Liver (tissue), 10 donors: ENCODE measurements at places on chromosomes 1 and 21.

GRCh38 chr1:87603626-87604025 lies 274.9 kb downstream of the LMO4 start:
- no peak for DNase-seq

- DNase-seq: no peak
Observed at GRCh38 chr1:55463814-55464475, 248.8 kb upstream of the USP24 start.

DNA sequence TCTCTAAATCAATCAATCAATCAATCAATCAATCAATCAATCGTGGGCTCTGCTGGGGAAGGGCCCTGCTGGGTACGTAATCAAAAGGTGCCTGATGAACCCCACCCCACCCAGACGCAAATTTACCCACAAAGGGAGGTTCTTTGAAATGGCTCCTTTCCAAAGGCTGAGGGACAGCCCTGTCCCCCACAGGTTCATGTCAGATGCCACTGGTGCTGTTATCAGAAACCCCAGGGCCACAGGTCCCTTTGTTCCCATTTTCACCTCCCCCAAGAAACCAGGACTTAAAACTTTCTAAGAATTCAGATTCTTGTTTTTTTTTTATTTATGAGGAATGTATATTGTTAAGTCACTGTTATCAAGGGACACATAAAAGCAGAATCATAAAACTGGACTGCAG lies 14.2 kb downstream of the CHRNB2 start:
- no peak for DNase-seq

DNA sequence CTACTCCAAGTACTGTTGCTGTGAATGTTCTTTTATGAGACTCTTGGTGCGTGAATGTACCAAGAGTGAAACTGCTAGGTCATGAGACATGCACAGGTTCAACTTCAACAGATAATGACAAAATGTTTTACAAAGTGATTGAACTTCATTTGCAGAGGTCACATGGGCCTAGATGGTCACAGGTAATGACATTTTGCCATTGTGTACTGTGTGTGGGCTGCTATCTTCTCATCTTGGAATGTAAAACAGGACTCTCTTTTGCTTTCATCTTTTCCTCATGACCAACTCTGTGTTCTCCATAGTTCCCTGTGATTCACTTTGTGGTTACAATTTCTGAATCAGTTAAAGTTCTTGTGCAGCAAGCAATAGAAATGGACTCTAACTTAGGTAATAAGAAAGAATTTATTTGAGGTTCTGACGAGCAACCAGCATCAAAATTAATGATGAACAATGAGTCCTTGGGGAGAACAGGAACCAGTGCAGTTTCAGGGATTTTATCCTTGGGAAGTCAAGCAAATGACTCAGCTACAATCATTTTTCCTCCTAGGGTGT lies 16.2 kb upstream of the TSNAX start:
- DNase-seq: no peak

DNA sequence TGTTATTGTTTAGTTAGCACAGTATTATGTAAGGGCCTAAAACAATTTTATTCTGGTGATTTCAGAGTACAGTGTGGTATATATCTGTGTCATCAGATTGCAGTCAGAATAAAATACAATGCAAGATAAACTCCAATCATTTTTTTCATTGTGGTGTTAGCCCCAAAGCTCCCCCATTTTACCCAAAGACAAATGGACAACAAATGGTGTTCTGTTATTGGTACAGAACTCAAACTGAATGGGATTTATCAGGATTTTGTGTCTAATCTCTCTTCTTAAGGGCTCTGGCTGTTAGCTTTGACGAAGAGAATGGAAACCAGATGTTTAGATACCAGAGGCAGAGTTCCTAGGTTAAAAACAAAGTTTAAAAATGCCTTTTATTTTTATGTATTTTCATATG lies 163.1 kb upstream of the USP25 start:
- DNase-seq: no peak

DNA sequence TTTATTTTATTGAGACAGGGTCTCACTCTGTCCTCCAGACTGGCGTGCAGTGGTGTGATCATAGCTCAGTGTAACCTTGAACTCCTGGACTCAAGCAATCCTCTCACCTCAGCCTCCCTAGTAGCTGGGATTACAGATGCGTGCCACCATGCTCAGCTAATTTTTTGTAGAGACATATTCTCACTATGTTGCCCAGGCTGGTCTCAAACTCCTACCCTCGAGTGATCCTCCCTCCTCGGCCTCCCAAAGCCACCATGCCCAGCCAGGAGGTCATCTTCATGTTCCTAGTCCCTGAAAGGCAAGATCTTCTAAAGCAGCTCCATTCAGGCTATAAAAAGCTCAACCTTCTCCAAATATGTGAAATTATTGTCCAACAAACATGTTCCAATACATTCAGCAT lies 53.9 kb downstream of the TOR1AIP2 start:
- no peak for DNase-seq

DNA sequence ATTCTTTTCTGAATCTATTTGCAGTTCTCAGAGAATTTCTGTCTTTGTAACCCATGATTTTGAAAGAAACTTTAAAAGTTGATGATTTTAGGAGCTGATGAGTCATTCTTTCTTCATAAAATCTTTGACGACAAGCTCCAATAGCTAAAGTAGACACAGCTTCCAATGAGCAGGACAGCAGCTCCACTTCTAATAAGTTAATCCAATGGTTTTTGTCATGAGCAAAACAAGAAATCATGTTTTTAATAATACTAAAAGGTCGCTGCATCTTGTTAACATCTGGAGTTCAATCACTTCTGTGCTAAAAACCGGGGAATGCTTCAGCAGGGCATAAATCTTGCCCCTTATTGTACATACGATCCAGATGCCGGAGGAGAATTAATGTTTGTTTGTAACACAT lies 48.9 kb upstream of the GORAB start:
- no peak for DNase-seq
